ENCODE measurements at places on chromosomes 5 and 9. TPM values are rescaled to one million over a fixed set of nuclear protein-coding genes. Genes with fewer than 3 reads are reported as not detected.

The INSL4 gene
- total RNA-seq: not detected

The TEK gene
- total RNA-seq: 5.8 TPM

DNA sequence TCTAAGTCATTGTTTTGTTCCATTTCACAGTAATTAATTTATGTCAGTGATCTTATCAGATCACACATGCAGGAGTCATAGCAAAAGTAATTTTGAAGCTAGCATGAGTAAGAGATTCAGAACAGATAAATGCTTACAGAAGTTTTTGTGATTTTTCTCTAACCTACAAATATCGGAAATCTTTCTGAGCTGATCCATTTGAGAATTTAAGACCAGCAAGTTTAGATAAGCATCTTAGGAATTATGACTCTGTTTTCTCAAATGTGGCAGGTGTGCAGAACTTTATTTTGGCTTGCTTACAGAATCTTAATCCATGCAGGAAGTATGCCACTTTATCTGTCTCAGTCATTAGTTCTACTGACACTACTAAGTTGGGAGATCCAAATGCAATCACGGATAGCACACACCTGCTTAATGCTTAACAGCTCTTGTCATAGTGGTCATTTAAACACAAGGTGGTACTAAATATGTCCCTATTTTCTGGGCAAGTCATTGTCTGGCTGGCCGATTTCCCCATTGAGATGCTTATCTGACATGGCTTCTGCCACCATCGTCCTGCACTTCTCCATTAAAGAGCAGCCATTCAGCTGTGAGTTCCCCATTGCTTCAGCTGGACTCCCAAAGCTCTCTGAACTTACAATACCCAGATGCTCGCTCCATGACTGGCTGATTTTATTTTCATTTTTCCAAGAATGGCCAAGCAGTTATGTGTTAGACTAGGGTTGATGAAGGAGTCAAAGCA lies 305.4 kb upstream of the NUDT12 start:
- H3K27me3 ChIP-seq: no peaks in the 10 kb centered on the region

DNA sequence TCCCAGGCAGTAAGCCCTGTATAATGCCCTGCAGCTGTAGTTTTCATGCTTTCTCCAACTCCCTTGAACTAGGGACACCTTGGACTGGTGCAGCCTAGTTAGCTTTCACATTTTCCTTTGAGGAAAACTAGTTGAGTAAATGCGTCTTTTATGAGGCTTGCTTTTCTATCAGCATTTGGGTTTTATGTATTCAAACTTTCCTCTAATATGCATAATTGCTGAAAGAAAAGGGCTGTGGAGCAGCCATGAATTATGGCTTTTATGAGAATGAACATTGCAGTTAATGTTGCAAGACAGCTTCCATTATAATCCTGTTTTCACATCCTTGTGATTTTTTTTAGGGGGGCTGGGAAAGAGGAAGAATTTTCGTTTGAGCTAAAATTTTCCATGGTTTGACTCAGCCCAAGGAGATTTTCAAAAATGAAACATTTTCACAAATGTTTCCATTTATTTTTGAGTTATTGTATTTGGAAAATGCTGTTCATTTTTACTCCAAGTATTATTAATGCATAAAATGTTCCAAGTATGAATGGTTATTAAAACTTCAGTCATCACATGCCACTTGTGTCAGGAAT lies 57.9 kb upstream of the PPP3R2 start:
- no peaks in the 10 kb centered on the region for H3K4me1 ChIP-seq
- H3K27ac ChIP-seq: no peak overlapping the region
- no peaks in the 10 kb centered on the region for H3K36me3 ChIP-seq
- H3K4me3 ChIP-seq: no peak overlapping the region

GRCh38 chr9:127262602-127263001 lies 2.0 kb upstream of the GARNL3 start:
- no peak overlapping the region for H3K4me3 ChIP-seq
- DNase-seq: no peak
- H3K27ac ChIP-seq: peak overlapping the region; percentile 15
- H3K36me3 ChIP-seq: no peaks in the 10 kb centered on the region
- H3K4me1 ChIP-seq: no peaks in the 10 kb centered on the region

The CTNND2 gene
- 1.9 TPM for total RNA-seq

The CFAP90 gene
- not detected for total RNA-seq

DNA sequence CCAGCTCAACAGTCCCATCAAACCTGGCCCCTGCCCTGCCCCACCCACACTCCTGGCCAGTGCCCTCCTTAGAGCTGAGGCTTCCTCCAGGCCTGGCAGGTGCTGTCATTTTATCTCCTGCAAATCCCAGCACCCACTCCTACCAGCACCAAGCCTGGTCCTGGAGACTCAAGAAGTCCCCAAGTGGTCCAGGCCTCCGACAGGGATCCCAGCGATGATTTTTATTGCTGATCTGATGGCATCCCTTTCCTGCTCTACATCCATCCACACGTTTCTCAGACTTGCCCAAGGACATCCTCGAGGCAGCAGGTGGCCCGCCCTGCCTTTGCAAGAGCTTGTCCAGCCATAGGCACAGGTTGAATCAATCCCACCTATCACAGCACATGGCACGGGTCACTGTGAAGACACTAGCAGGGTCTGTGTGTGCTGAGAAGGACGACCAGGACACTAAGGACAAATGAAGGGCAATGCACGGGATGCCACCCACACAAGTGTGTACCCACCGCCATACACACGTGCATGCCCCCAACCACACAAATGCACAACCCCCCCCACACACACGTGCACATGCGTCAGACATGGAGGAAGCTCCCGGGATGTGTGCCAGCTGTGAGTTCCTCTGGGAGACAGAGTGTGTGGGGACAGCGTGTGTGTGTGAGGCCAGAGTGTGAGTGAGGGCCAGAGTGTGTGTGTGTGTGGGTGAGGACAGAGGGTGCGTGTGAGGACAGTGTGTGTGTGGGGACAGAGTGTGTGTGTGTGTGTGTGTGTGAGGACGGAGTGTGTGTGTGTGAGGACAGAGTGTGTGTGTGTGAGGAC lies 62.4 kb upstream of the UBAC1 start:
- no peak overlapping the region for H3K4me3 ChIP-seq
- H3K4me1 ChIP-seq: peaks cover 52% of the 10 kb centered on the region
- peak overlapping the region; percentile 71 for H3K27ac ChIP-seq
- H3K27me3 ChIP-seq: no peaks in the 10 kb centered on the region

GRCh38 chr5:166719991-166720390 lies 1571.5 kb upstream of the WWC1 start:
- no peak overlapping the region for H3K27ac ChIP-seq
- H3K27me3 ChIP-seq: no peaks in the 10 kb centered on the region

The PCDHGA2 gene
- total RNA-seq: 3.6 TPM

DNA sequence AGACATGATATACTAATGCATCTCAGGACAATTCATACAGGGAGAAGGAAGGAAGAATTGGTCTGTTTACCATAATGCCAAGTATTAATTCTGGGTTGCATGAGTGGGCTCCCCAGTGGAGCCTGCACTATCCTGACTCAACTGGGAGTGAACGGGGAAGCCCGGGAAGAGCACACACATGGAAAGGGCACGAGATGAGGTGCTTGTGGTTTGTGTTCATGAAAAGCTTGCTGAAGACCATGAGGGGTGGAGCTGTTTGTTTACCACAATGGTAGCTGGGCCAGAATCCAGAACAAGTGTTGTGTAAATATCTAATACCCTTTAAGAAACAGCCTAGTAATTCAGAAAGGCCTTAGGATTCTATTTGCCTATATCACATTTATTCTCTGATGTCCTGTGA lies 44.6 kb downstream of the POC5 start:
- H3K27ac ChIP-seq: no peak overlapping the region
- H3K36me3 ChIP-seq: peaks cover 41% of the 10 kb centered on the region
- H3K4me1 ChIP-seq: no peaks in the 10 kb centered on the region

The PLPPR1 gene
- total RNA-seq: 0.81 TPM

DNA sequence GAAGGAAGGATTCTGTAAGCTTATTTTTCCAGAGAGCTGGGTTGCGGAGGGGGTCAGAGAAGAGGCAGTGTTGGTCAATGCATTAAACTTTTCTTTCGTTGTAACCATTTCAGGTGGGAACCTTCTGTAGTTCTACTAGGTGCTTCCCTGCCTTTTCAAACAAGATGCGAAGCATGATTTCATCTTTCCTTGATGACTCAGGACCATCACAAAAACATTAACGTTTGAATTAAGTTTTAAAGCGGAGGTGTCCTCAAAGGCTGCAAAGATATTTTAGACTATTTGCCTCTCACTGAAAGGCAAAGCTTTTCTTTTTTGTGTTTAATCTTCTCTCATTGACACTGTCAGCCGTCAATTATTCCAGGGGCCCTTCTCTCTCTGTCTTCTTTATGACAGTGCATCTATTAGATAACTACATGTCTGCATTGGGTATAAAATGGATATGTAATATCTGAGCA lies 26.3 kb upstream of the FAT2 start:
- H3K4me1 ChIP-seq: no peaks in the 10 kb centered on the region
- H3K27me3 ChIP-seq: peaks cover 9% of the 10 kb centered on the region
- no peaks in the 10 kb centered on the region for H3K36me3 ChIP-seq
- no peak overlapping the region for H3K27ac ChIP-seq
- no peak overlapping the region for H3K4me3 ChIP-seq
- no peak for DNase-seq

- H3K4me1 ChIP-seq: no peaks in the 10 kb centered on the region
- no peak overlapping the region for H3K27ac ChIP-seq
- H3K27me3 ChIP-seq: no peaks in the 10 kb centered on the region
- H3K4me3 ChIP-seq: no peak overlapping the region
- DNase-seq: no peak
- H3K36me3 ChIP-seq: no peaks in the 10 kb centered on the region
Measured at GRCh38 chr9:102113191-102113590, 374.7 kb upstream of the GRIN3A start.

DNA sequence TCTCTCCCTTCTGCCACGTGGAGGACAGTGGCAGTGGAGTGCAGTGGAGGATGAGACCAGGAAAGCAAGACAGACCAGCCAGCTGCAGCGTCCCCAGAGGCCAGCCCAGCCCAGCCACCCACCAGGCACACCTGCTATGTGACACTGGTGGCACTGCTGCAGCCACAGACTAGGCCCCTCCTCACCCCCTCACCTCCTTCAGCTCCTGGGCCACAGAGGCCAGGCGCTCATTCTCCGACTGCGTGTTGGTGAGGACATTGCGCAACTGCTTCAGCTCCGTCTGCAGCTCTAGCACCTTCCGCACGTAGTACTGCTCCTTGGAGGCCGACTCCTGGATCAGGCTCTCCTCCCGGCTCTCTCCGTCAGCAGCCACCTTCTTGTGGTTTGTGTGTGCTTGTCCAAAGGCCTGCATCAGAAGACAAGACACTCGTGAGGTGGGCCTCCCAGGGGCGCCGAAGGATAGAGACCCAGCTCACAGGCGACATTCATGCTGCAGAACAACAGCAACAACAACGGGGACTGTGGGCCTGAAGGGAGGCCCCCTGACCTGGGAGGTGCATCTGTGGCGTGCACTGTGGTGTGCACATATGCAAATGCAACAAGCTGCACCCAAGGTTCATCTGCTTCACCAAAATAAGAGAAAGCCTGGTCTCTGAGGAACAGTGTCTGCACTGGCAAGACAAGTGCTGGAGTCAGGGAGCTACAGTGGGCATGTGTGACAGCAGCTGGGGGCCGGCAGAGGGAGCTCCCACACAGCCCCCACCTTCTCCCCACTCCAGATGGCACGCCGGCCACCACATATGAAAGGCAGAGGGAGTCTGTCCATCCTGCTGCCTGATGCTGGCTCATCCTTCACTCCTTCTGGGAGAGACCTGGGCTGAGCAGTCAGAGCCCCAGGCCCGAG lies 35.5 kb downstream of the BICD2 start:
- no peaks in the 10 kb centered on the region for H3K4me1 ChIP-seq
- no peak overlapping the region for H3K4me3 ChIP-seq
- H3K27ac ChIP-seq: no peak overlapping the region

The MRNIP gene
- 30.7 TPM for total RNA-seq

The UGT3A2 gene
- total RNA-seq: not detected

GRCh38 chr5:110873773-110874437 lies 135.1 kb downstream of the SLC25A46 start:
- no peaks in the 10 kb centered on the region for H3K4me1 ChIP-seq
- H3K4me3 ChIP-seq: no peak overlapping the region

The FBP1 gene
- 8.2 TPM for total RNA-seq

The OLFM1 gene
- 13.3 TPM for total RNA-seq

The SAXO1 gene
- under 0.01 TPM for total RNA-seq

The TAF11L6 gene
- total RNA-seq: not detected

DNA sequence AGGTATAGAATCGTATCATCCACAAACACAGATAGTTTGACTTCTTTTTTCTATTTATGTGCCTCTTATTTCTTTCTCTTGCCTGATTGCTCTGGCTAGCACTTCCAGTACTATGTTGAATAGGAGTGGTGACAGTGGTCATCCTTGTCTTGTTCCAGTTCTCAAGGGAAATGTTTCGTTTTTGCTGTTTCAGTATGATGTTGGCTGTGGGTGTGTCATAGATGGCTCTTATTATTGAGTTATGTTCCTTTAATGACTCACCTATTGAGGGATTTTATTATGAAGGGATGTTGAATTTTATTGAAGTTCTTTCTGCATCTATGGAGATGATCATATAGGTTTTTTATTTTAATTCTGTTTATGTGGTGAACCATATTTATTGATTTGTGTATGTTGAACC lies 70.3 kb downstream of the ENC1 start:
- no peaks in the 10 kb centered on the region for H3K36me3 ChIP-seq
- no peak overlapping the region for H3K27ac ChIP-seq
- H3K27me3 ChIP-seq: no peaks in the 10 kb centered on the region

DNA sequence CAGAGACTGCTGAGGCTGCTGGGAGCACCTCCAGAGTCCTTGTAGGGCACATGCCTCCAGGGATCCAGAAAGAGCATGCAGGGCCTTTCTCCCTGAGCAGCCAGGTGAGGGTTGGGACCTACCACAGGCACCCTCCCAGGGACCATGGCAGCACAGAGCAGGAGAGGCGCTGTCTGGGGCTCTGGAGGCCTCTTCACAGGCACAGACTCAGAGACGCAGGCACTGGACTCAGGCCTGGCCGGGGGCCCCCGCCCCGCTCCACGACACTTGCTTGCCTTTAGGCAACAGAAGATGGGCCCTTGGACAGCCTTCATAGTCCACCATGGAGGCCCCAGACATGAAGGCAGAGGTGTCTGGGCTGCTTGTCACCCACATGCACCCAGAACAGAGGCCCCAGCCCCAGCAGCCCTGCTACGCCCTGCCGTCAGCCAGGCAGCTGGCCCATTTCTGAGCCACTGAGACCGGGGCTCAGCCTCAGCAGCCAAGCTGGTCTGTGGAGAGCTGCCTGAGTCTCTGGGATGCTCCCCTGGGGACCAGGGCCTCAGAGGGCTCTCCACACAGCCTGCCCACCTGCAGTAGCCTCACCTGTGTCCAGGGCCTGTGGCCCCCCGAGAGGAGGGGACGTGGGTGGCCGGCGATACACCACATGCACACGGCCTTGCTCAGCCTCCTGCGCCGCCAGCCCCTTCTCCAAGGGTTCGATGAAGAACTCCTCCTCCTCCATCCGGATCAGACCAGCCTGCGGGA lies 72.8 kb downstream of the ADAMTS2 start:
- H3K36me3 ChIP-seq: no peaks in the 10 kb centered on the region
- H3K27me3 ChIP-seq: no peaks in the 10 kb centered on the region
- peak; percentile 64 for DNase-seq
- no peak overlapping the region for H3K4me3 ChIP-seq

The LCN1 gene
- not detected for total RNA-seq

GRCh38 chr5:173925449-173926071 lies 37.4 kb downstream of the CPEB4 start:
- peak overlapping the region; percentile 91 for H3K27ac ChIP-seq
- no peaks in the 10 kb centered on the region for H3K36me3 ChIP-seq
- peaks cover 66% of the 10 kb centered on the region for H3K4me1 ChIP-seq

- no peaks in the 10 kb centered on the region for H3K36me3 ChIP-seq
- no peaks in the 10 kb centered on the region for H3K27me3 ChIP-seq
- no peak overlapping the region for H3K4me3 ChIP-seq
- no peaks in the 10 kb centered on the region for H3K4me1 ChIP-seq
- no peak for DNase-seq
Measured at GRCh38 chr5:157431544-157432200, 28.3 kb upstream of the NIPAL4 start.

The TMOD1 gene
- 41.7 TPM for total RNA-seq

The TIMD4 gene
- total RNA-seq: not detected

- no peak overlapping the region for H3K4me3 ChIP-seq
- no peak overlapping the region for H3K27ac ChIP-seq
- DNase-seq: no peak
Measured at GRCh38 chr5:112758676-112759075, 21.0 kb downstream of the APC start.

Data from sigmoid colon (tissue), 7 donors.